ENCODE measurements at places on chromosomes 12 and 14. TPM values are rescaled to one million over a fixed set of nuclear protein-coding genes. Genes with fewer than 3 reads are reported as not detected.

Gene MYO1A
- polyA plus RNA-seq, result 0.20 TPM

Gene SLC4A8
- 0.12 TPM for polyA plus RNA-seq

Gene OR6C2
- not detected for polyA plus RNA-seq

Gene GARIN6
- not detected for polyA plus RNA-seq

Gene LIN7A
- not detected for polyA plus RNA-seq

Gene ZNF410
- 20.5 TPM for polyA plus RNA-seq

Gene CIROP
- not detected for polyA plus RNA-seq

Gene CEP170B
- 7.6 TPM for polyA plus RNA-seq

Gene CIDEB
- polyA plus RNA-seq, result 0.18 TPM

Gene TTC9
- not detected for polyA plus RNA-seq

Gene GZMH
- polyA plus RNA-seq, result not detected

Gene PLEKHG3
- polyA plus RNA-seq, result not detected

Gene ACOT2
- polyA plus RNA-seq, result 0.15 TPM

Data from K562 (cell line).